ENCODE measurements at places on chromosomes 2 and 18.

DNA sequence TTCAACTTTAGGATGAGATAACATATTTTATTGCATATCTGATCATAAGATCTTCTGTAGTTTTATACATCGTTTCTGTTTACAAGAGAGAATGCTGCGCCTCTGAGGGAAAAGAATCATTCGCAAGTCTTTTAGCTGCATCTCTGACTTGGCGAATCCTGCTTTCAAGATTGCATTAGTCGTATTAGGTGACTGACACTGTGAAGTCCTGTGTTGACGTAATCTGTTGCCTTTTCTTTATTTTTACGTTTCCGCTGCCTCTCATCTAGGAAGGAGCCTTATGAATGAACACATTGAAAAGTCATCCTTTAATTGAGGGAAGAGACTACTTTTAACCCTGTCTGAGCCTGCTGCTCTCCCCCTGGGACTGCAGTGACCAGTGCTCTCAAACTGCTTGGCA, 101.5 kb downstream of the LDLRAD4 start:
- DNase-seq, result no peak

DNA sequence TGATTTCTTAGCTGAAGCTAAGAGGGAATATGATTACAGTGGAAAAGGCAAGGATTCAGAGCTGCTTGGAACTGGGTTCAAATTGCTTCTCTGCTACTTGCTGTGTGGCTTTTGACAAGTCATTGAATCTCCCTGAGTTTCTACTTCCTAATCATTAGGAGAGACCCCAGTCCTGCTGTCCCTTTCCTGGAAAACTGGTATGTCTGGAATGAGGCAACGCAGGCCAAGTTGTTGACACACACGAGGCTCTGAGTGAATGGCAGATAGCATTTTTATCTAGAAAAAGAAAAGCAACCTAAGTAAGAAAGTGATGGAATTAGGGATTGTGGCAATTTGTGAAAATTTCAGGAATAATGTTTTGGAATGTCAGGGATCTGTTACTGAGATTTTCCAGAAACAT, 123.6 kb downstream of the LPIN1 start:
- DNase-seq, result no peak

DNA sequence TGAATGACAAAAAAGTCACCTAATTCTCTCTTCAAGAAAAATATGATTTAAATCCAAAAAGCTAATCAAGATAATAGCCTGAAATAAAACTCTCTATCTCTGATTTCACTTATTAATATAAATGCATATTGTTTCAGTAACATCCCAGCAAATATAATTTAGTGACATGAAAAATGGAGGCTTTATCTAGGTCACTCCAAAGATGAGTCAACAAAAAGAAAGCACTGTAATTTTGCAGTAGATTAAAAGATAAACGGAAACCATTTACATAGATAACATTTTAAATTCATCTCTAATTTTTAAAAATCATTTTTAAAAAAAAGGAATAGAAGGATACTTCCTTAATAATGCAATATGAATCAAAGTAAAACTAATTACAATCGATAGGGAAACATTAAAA, 76.9 kb downstream of the INPP5D start:
- no peak for DNase-seq

DNA sequence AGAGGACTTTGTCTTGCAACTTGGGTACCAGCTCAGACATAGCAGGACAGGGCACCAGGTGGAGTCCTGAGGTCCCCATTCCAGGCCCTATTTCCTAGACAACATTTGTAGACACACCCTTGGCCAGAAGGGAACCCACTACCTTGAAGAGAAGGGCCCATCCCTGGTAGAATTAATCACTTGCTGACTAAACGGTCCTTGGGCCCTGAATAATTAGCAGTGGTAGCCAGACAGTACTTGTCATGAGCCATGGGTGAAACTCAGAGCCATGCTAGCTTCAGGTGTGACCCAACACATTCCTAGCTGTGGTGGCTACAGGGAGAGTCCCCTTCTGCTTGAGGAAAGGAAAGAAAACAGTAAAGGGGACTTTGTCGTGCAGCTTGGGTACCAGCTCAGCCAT, 28.5 kb upstream of the ACTR2 start:
- no peak for DNase-seq

GRCh38 chr2:160402501-160402900, 91.1 kb downstream of the RBMS1 start:
- no peak for DNase-seq

GRCh38 chr2:173855661-173856060, 109.5 kb downstream of the SP3 start:
- no peak for DNase-seq

DNA sequence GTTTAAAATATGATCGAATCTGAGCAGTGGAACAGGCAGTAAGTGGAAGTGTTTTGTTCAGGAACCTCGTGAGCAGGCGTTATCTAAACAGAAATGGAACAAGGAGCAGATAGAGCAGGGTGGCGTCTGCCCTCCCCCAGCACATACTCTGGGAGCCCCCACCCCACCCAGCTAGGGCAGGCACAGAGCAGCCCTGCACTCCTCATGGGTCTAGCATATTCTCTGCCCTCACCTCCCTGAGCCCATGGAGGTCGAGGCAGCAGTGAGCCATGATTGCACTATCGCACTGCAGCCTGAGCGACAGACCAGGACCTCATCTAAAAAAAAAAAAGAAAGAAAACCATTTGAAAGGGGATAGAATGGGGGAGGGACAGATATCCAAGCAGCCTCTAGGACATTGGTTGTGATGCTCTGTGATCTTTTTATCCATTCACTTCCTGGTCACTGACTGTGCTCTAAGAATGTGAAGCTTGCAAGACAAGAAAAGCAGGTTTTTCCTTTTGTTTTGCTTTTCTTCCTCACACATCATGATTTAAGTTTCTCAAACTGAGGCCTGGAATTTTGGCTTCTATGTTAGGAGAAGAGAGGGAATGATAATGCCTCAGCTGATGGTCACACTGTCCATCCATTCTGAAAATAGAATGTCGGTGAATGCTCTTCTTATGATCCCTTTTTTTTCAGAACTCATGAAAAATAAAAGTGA, 3.1 kb downstream of the MLPH start:
- no peak for DNase-seq

GRCh38 chr2:128774320-128775216, 455.9 kb upstream of the HS6ST1 start:
- no peak for DNase-seq

DNA sequence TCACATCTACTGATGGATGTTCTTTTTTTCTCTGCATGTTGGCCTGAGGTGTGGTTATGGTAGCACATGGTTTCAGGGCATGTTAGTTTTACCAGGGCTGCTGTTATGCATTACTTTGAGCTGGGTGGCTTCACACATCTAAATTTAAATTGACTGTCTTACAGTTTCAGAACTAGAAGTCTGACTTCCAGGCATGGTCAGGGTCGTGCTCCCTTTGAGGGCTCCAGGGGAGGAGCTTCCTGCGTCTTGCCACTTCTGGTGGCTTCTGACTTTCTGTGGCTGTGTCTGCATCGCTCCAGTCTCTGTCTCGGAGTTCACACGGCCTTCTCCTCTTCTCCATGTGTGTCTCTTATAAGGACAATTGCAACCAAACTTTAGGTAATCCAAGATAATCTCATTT, 143.9 kb downstream of the GALR1 start:
- DNase-seq, result no peak

DNA sequence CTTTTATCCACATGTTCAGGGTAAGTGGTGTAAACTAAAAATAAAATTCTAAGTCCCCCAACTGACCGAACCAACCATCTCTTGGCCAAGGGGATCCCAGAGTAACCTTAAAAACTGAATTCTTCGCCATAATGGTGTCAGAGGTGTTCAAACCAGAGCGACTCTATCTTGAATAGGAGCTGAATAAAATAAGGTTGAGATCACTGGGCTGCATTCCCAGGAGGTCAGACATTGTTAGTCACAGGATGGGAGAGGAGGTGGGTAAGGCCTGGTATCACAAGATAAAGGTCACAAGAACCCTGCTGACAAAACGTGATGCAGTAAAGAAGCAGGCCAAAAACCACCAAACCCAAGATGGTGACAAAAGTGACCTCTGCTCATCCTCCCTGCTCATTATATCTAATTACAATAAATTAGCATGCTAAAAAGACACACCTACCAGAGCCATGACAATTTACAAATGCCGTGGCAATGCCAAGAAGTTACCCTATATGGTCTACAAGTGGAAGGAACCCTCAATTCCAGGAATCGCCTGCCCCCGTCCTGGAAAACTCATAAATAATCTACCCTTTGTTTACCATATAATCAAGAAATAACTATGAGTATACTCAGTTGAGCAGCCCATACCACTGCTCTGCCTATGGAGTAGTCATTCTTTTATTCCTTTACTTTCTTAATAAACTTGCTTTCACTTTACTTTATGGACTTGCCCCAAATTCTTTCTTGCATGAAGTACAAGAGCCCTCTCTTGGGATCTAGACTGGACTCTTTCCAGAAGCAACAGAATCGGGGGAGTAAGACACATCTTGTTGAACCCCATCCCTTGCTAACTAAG, 302.4 kb downstream of the STK39 start:
- no peak for DNase-seq

DNA sequence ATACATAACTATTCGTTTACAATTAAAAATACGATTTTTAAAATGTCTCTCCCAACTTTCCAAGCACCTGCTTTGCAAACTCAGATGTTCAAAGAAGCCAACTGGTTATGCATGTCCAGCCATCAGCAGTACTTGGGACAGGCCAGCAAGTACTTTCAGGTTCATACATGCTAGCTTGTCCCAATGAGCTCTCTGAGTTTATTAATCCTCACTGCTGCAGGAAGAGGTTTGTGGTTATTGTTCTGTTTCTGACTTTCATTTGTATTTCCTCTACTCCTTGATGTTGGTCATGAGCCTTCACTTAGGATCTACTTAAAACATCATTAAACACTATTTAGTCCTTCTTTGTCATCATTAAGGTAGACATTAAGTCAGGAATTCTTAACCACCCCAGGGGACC, 374.1 kb downstream of the LRATD1 start:
- DNase-seq, result no peak

DNA sequence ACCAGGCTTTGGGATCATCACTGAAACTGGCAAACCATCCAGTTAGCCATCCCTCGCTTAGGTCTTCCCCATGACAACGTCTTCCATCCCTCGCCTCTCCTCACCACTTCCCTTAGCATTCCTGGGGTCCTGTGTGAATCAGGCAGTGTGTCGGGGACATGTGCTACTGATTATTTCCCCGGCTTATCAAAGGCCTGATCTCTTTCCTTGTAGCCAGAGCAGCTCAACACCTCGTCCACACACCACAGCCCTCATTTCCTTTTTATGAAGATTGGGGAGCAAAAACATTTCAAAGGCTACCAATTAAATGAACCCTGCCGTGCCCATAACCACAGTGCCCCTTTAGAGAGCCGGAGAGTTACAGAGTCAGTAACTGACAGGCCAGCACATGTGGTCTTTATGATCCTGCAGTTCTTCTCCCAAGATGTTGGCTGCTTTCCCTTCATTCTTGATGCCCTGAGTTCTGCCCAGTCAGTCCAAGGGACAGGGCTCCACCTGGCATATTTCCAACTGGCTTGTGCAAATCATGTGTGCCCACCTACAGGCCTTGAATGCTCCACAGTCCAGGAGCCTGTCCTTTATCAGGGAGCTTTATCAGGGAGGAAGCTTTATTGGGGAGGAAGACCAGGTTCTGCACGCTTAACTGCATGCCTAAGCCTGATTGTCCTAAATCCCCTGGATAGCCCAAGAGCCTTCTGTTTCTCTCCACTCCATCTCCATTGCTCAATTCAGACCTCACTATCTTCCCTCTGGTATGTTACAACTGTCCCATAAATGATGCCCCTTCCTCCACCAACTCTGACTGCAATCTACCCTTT, 343.1 kb downstream of the CYRIA start:
- no peak for DNase-seq

DNA sequence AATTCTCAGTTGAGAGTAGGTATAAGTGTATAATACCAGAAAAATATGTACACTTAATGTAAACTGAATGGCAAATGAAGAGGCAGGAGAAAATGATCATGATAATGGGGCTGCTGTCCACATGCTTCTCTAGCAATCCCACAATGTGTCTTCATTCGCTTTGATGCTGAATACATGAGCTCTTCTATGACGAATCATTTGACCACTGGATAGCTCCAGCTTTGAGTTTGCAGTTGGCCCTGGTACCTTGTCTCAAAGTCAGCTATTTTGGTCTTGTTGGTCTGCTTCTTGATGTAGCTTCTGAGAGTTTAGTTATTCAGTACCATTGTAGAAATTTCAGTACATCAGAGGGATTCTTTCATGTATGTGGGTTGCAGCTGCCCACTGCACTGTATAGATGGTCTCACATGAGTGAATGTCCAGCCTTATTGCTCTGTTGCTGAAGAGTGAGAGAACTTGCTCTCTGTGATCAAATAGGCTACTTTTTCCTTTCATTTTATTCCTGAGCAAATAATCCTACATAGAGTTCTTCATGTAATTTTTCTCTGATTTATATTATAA, 105.1 kb downstream of the TTC27 start:
- no peak for DNase-seq

DNA sequence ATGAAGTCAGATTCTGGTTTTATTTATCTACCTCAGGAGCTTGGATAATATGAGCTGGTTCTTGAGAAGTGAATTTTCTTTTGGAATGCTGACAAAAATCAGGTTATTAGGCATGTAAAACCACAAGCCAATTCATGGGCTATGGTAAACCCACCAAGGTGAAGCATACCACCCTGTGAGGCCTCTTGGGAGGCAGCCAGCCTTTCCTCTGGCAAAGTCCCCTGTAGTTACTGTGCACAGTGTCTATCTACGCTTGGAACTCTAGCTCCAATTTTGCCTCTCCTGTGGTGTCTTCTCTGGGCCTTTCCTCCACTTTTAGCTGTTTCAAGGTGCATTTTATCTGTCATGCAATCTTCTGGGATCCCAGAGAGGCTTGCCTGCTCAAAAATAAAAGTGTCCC, 242.7 kb upstream of the ZSWIM2 start:
- no peak for DNase-seq

DNA sequence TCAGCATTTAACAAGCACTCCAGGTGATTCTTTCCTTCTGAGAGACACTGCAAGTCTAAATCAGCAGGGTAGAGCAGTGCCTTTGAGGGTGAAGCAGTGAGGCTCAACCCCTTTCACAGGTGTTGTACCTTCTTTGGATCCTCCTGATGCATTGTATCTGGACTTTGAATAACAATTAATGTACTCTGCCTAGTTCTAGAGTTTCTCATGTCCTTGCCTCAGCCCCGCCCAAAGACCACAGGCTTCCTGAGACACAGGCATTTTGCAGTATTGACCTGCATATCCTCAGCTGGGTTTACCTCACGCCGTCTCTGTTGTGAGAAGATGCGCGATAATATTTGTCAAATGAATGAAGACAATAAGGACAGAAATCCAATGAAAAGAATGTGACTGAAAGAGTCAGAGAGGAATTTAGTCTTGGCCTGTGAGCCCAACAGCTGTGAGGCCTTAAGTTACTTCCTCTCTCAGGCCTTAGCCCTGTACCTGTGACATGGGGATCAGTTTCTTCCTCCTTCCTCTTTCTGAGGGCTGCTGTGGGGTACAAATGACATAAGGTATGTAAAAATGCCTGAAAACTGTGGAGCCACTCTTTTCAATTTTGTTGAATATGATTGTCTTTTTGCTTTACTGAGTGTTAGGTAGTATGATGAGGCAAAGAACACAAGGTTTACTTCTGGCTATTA, 43.7 kb downstream of the WIPF1 start:
- DNase-seq, result no peak

GRCh38 chr2:231634951-231635875, 42.5 kb downstream of the TEX44 start:
- DNase-seq, result no peak

GRCh38 chr2:163171786-163172530, 333.4 kb upstream of the KCNH7 start:
- DNase-seq, result no peak

- no peak for DNase-seq
These were observed 25.5 kb downstream of the MARCHF4 start for GRCh38 chr2:216346781-216347180.

GRCh38 chr2:119517433-119517832, 6.8 kb downstream of the SCTR start:
- no peak for DNase-seq

Data from NCI-H1048 (cell line).